Foreskin fibroblast (primary cell): ENCODE measurements at places on chromosomes 3 and 15.

- no peak for DNase-seq
Measured at GRCh38 chr3:99669879-99670555, 31.6 kb downstream of the COL8A1 start.

- no peak for DNase-seq
Measured at GRCh38 chr15:93829115-93829870, 402.1 kb upstream of the MCTP2 start.

DNA sequence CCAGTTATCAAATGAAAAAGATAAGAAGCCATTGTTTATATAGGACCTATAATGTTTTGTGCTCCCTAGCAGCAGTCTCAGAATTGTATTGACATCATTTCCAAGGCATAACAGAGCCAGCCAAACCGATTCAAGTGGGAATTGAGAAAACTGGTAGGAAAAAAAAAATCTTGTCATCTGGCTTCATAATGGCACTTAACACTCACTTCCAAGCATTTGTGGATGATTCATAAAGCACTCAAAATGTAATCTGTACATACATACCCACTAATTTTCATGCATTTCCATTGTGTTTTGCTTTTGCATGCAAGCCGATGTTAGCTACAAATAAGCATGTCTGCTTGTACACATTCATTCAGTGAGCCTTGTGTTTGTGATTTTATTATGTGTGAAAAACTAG is 18.6 kb upstream of the TRPC1 start:
- DNase-seq = peak; percentile 15

DNA sequence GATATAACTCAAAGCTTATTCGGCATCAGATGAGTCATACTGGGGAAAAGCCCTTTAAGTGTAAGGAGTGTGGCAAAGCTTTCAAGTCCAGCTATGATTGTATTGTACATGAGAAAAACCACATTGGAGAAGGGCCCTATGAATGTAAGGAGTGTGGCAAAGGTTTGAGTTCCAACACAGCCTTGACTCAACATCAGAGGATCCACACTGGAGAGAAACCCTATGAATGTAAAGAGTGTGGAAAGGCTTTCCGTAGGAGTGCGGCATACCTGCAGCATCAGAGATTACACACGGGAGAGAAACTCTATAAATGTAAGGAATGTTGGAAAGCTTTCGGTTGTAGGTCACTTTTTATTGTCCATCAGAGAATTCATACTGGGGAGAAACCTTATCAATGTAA is 7.5 kb downstream of the ZNF621 start:
- no peak for DNase-seq

DNA sequence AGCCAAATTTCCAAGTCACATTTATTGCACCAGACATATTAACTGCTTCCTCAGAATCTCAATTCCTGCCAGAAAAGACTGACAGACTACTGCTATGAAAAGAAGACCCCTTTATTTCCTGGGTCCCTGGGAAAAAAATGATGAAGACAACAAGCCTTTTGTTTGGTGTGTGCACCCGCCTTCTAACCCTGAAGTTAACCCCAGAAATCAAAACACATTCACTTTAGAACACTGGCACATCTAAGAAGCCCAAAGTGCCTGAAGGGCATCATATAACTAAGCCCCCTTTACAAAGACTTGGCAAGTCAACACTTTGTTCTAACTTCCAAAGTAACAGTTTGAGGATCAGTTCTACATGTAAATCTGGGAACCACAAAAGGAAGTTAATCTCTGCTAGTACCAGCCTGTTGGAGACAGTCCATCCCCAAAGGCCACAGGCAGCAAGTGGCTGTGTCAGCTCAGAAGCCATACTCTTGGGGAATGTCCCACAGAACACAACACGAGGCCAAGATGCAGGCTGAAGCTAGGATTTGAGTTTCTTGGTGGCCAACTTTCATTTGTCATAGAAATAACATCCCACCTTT is 16.3 kb upstream of the ATP1B3 start:
- DNase-seq = no peak

DNA sequence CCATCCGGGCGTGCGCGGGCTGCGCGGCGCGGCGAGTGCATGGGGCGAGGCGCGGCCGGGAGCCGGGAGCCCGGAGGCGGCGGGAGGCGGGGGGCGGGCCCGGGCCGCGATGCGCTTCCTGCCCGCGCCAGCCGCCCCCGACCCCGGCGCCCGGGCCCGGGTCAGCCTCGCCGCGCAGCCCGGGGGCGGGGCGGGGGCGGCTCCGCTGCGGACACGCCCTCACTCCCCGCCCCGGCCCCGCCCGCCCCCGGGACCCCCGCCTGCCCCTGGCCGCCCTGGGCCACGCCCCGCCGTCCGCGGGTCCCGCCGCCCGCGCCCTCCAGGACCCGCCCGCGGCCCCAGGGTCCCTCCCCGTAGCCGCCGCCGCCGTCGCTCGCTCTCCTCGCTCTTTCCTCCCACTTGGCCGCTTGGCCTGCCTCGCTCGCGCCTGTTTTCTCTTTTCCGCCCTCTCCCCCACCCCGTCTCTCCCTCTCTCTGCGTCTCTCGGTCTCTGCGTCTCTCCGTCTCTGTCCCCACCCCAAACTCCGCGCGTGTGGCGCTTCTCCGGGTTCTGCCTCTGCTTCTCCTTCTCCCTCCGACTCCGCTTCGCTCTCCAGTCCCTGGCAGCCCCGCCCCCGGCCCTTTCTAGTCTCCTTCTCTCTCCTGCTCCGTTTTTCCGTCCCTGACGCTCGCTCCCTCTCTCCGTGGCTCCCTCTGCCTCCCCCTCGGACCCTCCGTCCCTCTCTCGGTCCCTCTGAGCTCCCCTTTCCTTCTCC is at the start of gene PLXND1:
TSS of gene PLXND1 (minus strand) at position 41 of the 755 bp plus-strand sequence. CDS start at position 4, 37 bp downstream.
- DNase-seq = peak; percentile 74

GRCh38 chr15:53811530-53811929 is 52.1 kb upstream of the WDR72 start:
- DNase-seq = no peak

DNA sequence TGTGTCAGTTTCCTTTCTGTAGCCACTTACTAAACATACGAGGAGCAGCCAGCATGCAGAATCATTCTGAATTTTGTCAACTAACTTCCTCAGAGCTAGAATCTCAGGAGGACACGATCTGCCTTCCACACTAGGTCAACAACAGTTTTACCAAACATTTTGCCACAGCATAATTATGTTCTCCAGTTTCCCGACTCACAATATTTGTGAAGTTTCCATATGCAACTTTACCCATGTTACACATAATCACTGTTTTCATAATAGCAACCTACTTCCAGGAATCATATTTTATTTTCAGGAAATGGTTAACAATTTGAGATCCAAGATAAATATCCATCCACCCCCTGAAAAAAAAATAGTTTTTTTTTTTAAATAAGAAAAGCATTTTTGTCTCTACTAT is 595.0 kb downstream of the PYDC2 start:
- DNase-seq = no peak

DNA sequence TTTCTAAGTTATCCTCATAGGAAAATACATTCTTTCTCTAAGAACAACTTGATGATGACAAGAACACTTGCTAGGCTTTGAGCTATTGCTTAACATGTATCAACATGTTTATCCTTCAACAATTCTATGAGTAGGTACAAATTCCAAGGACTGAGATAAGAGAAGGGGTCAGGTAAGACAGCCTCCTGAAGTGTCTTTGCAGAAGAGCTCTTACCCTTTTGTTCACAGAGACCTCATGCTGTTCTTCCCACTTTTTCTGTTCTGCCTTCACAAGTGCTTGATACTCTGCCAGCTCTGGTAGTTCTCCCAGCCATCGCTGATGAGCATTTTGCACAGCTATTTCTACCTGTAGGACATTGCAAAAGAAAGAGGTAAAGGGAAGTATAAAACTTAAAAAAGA is 50.9 kb downstream of the CEP152 start:
- no peak for DNase-seq

- no peak for DNase-seq
Measured at GRCh38 chr3:128456776-128457715, 9.6 kb downstream of the DNAJB8 start.

- no peak for DNase-seq
Measured at GRCh38 chr3:158771577-158771976, 30.3 kb upstream of the MFSD1 start.

GRCh38 chr3:194276768-194277103 is 74.4 kb downstream of the CPN2 start:
- DNase-seq = no peak
